NCI-H187 (cell line): ENCODE measurements at places on chromosomes 5 and 9.

DNA sequence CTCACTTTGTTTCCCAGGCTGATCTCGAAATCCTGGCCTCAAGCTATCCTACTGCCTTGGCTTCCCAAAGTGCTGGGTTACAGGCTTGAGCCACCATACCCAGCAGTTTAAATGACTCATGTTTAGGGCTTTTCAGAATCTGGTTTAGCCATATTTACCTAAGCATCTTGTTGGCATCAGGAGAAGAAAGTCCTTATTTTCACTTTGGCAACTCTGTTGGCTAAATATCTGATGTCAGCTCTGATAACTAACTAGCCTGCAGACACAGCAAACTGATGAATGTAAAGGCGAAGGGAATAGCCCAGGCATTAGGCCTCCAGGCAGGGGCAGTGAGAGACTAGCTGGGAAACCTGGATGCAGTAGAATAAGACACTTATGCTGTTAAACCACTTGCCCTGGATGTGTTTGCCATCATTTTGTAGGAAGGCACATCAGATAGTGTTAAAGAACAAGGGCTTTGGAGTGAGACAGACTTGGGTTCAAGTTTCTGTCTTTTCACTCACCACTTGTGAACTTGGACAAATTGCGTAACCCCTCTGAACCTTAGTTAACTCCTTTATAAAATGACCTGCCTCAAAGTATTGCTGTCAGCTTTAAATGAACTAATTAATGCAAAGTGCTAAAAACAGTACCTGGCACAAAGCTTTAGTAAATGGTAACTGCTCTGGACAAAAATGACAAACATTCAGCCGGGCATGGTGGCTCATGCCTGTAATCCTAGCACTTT lies 34.7 kb upstream of the GARNL3 start:
- DNase-seq, result no peak

GRCh38 chr5:10734832-10735523 lies 26.1 kb downstream of the DAP start:
- no peak for DNase-seq

DNA sequence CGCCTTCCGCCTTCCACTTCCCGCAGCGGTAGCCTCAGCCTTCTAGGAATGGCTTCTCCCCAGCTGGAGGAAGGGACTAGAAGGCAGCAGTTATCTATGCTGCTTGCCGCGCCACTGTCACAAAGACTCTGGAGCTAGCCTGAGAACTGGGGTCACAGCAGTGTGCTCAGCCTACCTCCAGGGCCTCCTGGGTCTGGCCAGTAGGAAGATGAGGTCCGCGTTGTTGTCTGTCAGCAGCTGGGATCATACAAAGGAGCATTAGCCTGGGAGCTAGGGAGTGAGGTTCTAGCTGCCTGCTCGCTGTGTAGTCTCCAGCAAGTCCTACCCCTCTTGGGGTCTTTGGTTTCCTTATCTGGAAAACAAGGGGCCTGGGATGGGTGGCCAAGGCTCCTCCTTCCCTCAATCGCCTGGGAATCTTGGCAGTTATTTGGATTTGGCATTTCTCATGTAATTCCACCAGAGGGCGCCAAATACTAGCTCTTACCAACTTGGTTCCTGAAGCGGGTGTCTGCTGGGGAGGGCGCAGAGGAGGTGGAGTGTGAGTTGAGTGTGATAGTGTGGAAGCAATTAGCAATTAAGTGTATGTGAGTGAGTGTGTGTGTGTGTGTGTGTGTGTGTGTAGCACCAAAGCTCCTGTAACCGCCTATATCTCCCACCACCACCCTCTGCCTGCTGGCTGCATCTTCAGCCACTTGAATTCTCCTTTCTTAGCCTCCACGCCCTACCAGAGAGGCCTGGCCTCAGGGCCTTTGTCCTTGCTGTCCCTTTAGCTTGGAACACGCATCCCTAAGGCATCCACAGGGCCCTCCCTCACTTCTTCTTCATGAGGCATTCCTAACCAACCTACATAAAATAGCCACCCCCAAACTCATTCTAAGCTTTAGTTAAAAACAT lies 97.1 kb downstream of the ENTREP1 start:
- peak; percentile 41 for DNase-seq

GRCh38 chr5:66285343-66285922 lies 141.3 kb downstream of the SREK1 start:
- no peak for DNase-seq

DNA sequence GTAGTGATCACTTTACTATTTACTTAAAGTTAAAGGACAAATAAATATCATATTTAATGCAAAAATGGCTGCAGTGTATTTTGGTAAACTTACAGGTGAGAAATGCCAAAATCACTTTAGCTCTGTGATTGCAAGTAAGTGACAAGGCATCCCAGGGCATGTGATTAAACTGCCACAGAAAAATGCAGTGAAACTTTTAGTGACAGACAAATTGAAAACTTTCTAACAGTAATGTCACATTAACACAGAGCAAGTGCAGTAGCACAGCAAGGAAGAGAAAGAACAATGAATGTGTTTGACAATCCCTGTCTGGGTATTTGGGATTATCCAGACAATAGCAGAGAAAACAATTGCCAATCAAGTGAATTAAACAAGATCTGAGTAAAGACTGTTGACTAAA lies 606.8 kb downstream of the SLCO4C1 start:
- DNase-seq, result no peak

GRCh38 chr9:126373241-126373640 lies 46.6 kb downstream of the MVB12B start:
- DNase-seq, result no peak

DNA sequence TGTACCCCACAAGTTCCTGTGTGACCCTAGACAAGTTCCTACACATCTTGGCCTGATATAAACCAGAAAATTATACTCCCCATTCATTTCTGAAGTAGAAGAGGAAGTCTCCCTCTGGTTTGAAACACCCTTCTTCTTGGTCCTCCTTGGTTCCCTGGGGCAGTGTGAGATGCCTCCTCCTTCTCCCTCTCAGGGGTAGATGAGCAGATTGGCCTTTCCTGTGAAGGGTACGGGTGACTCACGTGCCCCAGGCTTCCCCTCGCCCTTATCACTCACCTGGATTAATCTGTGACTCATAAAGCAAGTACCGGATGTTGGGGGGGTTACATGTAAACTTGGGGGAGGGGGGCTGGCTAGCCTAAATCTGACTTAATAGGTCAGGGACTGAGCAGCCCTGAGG lies 11.1 kb upstream of the AQP3 start:
- no peak for DNase-seq

GRCh38 chr9:127176631-127177030 lies 54.2 kb upstream of the ANGPTL2 start:
- DNase-seq, result no peak

DNA sequence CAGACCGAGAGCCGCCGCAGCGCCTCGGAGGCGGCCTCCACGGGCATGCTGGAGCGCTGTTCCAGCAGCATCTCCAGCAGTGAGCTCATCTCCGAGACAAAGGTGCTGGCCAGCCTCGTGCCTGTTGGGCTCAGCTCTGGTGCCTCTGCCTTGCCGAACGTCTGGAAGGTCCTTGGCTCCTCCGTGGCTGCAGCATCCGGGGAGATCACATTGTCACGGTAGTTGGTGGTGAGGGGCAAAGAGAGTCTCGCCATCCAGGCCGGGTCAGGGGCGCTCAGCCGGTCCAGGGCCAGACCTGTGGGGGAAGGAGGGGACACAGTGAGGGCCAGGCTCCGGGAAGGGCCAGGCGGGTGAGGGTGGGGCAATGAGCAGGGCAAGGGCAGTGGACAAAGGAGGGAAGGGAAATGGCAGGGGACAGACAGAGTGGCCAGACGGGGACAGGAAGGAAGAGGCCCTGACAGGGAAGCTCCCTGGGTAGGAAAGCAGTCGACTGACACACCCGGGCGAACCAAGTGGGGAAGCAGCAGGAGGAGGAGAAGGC lies 12.4 kb downstream of the PCDH12 start:
- DNase-seq, result no peak

DNA sequence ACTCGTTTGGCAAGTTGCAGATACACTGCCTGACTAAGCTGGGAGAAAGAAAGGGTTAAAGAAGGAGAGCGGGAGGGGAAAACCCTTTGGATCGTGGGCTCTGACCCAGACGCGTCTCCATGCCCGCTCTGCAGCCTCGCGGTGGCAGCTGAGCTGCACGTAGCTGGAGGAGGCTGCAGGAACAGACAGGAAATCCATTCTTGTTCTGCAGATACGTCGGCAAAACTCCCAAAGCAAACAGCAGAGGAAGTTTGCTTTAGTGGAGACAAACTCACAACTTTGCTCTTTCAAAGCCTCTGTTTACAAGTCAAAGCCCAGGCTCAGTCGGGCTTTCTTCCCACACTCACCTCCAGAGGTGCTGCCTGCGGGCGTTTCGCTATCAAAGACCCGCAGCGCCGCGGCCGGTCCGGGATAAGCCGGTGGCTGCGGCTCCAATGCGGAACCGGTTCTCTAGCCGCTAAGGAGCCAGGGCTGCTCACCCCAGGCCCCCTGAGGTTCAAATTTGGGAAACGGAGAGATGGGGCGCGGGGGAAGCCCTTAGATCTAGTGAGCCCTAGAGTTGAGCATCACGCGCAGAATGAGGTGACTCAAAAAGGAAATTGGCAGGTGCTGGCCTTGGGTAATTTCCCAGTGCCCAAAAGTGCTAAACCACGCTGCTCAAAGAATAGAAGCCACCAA lies 60.7 kb downstream of the MAT2B start:
- DNase-seq, result no peak

- DNase-seq, result no peak
Measured at GRCh38 chr5:131193106-131193505, 22.4 kb downstream of the LYRM7 start.

- DNase-seq, result no peak
Measured at GRCh38 chr9:97859346-97859745, 6.3 kb downstream of the FOXE1 start.

DNA sequence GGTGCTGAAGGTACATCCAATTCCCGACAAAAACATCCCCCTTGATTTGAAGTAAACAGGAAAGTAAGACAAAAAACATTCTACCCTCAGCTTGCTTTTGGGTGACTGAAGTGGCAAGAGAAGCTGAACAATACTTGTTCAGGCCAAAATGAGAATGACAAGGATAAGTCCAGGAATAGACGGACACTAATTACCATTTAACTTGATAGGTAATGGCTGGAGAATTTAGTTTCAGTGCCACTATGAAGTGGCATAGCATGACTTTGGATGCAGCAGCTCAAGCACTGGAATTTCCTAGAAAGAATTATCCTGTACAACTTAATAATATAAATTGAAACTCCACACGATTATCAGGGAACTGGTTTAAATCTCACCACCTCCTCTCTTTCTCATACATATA lies 49.7 kb downstream of the HOMER1 start:
- DNase-seq, result no peak

GRCh38 chr9:137435980-137436760 lies 5.0 kb downstream of the ENTPD8 start:
- no peak for DNase-seq

DNA sequence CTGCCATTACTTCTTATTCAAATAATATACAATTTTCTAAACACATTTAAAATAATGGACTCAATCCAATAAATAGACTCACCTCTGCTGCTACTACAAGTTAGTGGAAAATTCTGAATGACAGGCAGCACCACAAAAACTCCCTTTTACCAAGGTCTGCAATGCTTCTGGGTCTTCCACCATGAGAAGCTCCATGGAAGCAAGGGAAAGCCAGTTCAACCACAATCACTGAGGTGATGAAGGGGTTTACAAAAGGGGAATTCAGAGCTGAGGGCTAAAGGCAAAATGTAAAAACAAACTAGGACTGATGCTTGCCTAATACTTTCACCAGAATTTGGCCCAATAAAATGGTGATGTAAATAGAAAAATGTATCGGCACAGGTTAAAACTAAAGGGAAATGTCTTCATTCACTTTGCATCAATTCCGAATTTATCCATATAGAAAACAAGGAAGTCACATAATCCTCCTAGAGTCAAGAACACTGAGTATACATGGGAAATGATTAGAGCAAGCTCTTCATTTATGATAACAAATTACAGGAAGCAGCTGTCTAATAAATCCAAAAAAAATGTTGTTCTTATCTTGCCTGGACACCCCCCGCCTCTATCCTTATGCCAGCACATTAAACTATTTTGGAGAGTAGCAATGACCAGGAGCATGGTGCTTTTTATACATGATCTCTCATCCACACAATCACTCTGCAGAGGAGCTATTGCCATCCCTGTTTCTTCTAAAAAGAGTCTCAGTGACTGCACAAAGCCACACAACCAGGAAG lies 66.3 kb upstream of the NFIB start:
- DNase-seq, result no peak

- DNase-seq, result peak; percentile 41
Measured at GRCh38 chr9:125632321-125633115, 74.5 kb downstream of the MAPKAP1 start.

DNA sequence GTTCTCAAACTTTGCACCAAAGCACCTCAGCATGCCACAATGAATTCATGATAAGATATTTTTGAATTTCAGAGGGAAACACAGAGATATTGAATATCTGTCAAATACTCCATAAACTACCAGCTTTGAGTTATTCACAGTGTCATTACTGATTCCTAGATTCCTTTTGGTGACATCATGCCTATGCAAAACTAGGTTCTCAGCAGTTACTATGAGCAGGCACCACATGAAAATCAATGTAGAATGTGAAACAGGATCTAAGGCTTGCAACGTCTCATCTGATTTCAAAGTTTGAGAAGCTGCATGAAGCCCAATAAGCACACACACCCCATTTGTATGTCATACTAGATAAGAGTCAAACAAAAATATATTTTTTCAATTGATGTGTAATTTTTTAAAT lies 426.5 kb downstream of the NR2F1-AS1 start:
- DNase-seq, result no peak

DNA sequence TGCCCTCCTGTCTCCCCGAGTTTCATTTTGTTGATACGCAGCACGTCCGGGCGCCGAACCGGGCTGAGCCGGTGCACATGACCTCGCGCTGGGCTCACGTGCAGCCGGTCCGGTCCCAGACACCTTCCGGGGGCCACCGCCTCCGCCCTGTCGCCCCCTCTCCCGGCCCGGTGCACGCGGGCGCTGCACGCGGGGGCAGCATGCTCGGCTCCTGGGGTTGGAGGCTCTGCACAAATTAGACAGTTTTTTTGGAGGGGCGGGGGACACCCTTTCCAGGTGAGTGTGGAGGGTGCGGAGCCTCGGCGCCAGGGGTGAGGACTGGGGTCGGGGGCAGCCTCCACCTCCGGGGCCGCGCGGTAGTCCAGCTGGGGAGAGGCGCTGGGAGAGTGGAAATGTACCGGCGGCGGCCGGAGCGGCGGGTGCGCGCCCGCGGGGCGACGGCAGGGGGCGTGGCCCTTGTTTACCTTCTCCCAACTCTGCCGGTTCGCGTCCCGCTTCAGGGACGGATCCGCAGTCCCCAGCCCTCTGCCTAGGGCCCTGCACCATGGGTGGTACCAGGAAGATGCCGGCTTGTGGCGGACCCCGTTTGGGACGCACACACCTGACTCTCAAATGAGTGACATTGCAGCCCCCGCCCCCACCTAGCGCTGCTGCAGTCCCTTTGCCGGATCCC lies 1.1 kb downstream of the JADE2 start:
- DNase-seq, result peak; percentile 74

GRCh38 chr9:100083448-100084127 lies 15.2 kb downstream of the ERP44 start:
- no peak for DNase-seq

DNA sequence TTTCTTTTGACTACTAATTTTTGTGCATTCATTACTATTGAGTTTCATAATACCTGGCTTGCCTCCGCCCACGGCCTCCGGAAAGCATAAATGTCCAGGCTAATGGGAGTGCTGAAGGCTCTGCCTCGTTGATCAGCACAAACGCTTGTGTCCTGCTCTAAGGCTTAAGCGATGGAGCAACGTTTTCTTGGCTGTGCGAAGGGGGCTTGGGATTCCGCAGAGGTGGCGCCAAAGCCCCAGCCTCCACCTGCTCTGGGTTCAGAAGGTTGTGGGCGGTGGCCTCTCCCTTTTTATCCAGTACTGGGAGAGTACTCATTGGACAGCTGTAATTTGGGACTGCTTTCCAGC lies 19.7 kb downstream of the ANXA2R start:
- peak; percentile 67 for DNase-seq
